Fibroblast of skin of right quadriceps (primary cell): ENCODE measurements at places on chromosomes 5 and 9.
A peak's percentile ranks its signal among the peaks of the same experiment; 100 is the strongest.

- no peak for DNase-seq
These were observed 84.2 kb downstream of the TNC start for GRCh38 chr9:115033800-115034199.

- DNase-seq = no peak
These were observed 346.9 kb downstream of the KDM4C start for GRCh38 chr9:7104625-7105024.

GRCh38 chr9:86783884-86784283, 163.4 kb downstream of the GAS1 start:
- peak; percentile 91 for DNase-seq

GRCh38 chr9:98647236-98647635, 61.5 kb downstream of the GABBR2 start:
- no peak for DNase-seq

- peak; percentile 7 for DNase-seq
These were observed 54.7 kb upstream of the SUSD3 start for GRCh38 chr9:93003552-93004407.

DNA sequence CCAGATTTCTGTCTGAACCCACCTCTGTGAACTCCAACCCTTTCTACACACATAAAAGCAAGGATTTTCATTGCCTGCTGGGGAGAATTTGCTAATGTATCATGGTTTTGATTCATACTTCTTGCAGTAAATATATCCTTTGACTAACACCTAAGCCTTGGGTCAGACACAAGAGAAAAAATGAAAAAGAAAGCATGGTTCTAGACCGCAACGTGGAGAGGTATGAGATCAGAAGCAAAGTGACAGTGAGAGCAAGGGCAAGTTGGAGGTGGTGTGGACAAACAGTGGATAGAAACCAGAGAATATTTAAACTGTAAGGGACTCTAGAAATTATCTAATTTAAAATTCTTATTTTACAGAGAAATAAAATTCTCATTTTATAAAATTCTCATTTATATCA, 212.9 kb upstream of the SEMA6A start:
- DNase-seq = no peak

- DNase-seq = peak; percentile 36
These were observed 796.6 kb downstream of the TLE1 start for GRCh38 chr9:80892703-80893102.

- DNase-seq = peak; percentile 93
These were observed 123.7 kb downstream of the EBF1 start for GRCh38 chr5:158976035-158976434.

- no peak for DNase-seq
These were observed 1.5 kb upstream of the RNF180 start for GRCh38 chr5:64164166-64164565.

DNA sequence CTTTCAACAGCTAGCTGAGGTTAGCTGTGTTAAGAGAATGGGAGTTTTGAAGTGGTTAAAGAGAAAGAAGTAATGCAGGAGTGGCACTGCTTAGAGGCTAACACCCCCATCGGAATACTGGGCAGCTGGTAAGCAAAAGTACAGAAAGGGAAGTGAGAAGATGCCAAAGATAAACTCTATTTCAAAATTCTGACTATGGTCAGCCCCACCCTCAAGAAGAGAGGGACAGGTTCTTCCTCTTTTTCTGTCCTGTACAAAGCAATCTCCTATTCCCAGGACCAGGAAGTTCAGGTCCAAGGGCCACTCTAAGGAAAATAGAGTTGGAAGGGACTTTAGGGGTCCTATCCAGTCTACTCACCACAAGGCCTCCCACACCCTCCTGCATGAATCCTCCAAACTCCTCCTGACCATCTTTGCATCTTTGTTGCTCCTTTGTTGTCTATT, 45.9 kb upstream of the JAK2 start:
- no peak for DNase-seq

- DNase-seq = no peak
These were observed 138.9 kb downstream of the RASEF start for GRCh38 chr9:82923912-82924605.

- no peak for DNase-seq
These were observed 35.7 kb downstream of the TRPC7 start for GRCh38 chr5:136329484-136330190.

GRCh38 chr5:5756762-5757161, 334.3 kb downstream of the ICE1 start:
- DNase-seq = no peak

DNA sequence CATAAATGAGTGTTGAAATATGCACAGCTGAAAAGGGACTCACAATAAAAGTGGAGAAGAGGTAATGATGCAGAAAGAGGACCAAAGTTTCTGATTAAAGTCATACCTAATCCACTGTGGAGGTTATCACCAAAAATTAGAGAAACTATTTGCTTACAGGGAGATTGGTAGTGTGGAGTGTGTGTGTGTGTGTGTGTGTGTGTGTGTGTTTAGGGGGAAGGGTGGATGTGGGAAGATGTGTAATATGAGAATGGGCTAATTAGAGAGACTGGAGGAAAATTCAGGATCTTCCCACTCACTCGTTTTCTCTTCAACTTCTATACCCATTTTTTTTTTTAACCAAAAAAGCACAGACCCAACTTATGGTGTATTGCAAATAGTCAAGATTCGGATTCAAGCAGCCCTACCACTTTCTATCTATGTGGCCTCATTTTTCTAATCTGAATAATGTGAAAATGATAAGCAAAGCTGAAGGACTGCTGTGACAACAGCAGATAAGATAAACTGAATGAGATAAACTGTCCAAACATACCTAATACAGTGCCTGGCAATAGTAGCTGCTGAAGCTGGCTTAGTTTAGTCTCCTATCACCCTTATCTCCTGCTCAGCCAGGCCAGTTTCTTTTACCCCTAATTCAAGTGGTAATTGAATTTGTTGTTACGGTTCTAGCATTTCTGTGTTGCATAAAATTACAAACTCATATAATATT, 501.1 kb downstream of the KDM4C start:
- no peak for DNase-seq

GRCh38 chr9:89428901-89429890, 68.7 kb downstream of the SEMA4D start:
- DNase-seq = no peak

DNA sequence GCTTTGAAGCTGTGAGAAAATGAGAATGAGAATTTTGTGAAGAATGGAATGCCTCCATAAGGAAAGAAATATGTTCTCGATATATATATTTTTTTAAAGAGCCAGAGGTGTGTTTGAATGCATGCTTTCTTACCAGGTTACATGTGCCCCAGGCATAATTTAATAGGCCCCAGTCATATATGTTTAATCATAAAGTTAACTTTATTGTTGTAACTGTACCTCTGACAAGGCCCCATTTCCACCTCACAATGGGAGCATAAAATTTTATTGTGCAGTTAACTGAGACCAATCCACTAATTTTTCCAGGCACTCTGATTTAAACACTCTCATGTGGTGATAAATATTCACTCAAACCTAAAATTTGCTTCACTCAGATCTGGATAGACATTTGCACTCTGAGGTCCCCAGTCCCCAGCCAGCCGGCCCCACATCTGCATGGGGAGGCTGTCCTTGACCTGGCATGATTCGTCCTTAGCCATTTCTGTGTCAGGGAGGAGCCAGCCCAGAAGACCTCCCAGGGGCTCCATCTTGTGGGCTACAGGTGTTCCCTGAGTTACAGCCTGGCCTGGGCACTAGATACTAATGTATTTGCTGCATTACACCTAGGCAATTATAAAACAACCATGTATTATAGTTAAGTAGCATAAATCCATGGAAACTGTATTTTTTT, 245.8 kb downstream of the MTRR start:
- no peak for DNase-seq

- no peak for DNase-seq
These were observed 185.7 kb downstream of the NR3C1 start for GRCh38 chr5:143217804-143218160.
